Epithelial cell of esophagus (primary cell): ENCODE measurements at places on chromosomes 2 and 18.

- peak; percentile 91 for DNase-seq
These were observed 108.2 kb upstream of the ERBB4 start for GRCh38 chr2:212646698-212647366.

DNA sequence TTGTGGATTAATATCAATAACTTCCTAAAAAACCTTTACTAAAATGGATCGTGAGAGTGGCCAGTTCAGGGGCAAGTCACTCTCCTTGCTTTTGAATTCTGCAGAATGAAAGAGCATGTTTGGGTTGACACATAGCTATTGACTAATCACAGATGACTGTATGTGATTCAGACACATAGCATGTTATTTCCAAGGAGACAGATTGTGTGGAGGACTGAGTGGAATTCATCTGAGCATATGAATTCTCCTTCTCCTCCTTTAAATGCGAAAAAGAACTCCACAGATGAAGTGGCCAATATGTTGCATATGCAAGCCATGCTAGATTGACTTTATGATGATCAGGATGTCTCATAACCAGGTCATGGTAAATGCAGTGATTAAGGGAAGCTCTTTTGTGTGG, 249.4 kb upstream of the FAM98A start:
- peak; percentile 55 for DNase-seq

DNA sequence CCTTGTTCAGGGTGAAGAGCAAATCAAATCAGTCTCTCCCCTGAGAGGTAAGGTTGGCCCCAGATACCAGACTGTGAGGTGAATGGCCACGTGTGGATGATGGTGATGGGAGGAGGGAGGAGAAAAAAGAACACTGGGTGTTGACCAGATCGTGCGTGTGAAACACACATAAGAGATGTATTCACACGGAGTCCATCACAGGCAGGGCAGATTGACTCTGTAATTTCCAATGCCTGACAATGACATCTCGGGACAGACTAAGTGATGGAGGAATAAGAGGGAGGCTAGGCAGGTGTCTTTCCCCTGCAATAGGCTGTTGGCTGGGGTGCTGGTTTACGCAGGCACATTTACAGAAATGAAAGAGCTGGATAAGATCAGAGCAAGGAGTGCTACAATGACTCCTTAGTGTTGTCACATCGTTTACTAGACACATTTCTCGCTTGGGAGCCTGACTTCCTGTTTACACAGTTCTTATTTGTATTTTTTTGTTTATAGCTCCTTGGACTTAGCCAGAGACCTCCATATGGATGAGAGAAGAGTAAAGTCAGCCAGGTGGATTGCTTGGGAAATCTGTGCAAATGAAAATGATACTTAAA, 43.1 kb downstream of the CPO start:
- no peak for DNase-seq

GRCh38 chr18:56563568-56563967, 74.8 kb downstream of the TXNL1 start:
- no peak for DNase-seq

- DNase-seq, result peak; percentile 76
These were observed 1641.9 kb upstream of the PIK3C3 start for GRCh38 chr18:40313030-40313642.

DNA sequence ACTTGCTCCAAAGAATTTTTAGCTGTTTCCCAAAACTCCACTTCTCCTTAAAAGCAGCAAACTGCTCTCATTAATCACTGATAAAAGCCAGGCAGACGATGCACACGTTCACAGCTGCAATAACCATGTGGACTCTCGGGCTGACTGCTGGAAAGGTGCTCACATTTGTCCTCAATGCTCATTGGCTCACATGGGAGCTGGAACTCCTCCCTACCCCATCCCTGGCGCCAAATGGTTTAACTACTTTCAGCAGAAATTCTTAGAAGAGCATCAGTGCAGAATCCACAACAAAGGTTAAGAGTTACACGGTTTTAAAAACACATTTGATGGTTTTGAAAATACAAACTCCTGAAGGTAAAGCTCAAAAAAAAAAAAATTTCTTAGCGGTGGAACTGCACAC, 117.1 kb downstream of the NOL10 start:
- DNase-seq, result no peak

GRCh38 chr2:8315531-8316165, 366.2 kb upstream of the ID2 start:
- no peak for DNase-seq

GRCh38 chr2:3146175-3146574, 231.4 kb downstream of the EIPR1 start:
- DNase-seq, result no peak

- DNase-seq, result peak; percentile 12
These were observed 159.4 kb downstream of the TPO start for GRCh38 chr2:1572638-1573037.

DNA sequence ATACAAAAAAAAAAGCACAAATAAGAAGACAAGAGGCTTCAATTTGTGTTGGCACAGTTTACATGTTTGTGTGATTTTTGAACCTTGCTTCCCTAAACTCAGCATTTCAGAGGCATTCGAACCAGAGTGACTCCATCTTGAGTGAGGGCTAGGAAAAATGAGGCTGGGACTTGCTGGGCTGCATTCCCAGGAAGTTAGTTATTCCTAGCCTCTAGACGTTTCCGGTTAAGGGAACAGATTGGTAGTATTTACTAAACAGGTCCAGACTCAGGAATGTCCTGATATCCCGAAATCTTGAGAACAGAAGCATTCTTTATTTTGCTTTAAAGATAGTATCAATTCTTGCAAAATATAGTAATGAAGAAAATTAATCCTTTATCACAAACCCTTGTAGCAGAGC, 46.7 kb downstream of the RIT2 start:
- DNase-seq, result no peak

DNA sequence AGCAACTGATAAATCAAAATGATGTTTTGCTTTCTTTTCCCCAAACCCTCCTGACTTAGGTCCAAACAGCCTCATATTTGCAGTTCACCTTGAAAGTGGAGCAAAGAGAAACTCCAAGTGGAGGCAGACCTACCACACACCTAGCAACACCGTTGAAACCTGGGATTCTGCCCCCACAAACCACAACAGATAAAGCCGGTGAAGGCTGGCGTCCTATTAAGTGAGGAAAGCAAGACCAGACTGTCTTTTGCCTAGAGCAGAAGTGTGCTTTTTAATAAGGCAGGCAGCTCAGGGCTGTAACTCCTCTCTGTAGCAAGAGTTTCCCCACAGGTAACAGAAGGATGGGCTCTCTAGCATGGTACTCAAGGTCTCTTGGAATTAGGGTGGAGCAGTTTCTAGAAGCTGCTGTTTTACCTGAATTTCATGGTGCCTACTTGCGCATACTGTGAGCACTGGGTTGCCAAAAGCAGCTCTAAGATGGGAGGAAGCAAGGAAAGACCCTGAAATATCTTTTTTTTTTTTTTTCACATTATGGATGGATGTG, 336.9 kb downstream of the BCL11A start:
- peak; percentile 9 for DNase-seq

DNA sequence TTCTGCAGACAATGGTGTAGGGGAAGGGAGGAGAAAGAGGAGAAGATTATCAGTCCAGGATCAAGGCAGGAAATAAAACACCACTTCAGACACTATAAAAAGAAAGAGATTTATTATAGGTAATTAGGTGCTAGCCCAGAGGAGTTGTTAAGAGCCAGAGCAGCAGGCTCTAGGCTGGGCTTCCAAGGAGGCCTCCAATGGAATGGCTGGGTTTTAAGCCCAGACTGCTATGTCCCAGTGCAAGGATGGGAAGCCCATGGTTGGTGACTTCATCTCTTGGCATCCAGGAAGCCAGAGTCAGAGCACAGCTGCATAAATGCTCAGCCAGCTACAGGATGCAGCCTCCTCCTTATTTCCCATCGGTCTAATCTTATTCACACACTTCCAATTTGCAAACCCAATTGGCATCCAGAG, 95.6 kb downstream of the LAMA3 start:
- DNase-seq, result peak; percentile 95

GRCh38 chr2:1675633-1676032, 68.7 kb downstream of the PXDN start:
- DNase-seq, result peak; percentile 94

DNA sequence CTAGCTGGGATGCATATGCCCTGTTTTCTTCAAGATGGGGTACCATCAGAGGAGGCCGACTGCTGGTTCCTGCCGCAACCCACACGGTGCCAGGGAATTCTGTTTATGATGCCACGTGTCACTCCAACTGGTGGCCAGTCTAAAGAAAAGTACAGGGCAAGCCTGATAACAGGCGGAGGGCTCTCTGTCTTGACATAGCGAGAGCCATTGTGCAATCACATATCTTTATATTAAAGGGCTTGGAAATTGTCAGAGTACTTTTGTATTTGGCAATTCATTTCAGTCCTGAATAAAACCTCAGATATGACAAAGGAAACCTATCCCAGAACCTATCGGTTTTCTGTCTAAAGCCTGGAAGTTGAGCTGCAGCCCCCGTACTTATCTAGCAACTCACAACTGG, 768.4 kb downstream of the TDRD15 start:
- DNase-seq, result no peak

DNA sequence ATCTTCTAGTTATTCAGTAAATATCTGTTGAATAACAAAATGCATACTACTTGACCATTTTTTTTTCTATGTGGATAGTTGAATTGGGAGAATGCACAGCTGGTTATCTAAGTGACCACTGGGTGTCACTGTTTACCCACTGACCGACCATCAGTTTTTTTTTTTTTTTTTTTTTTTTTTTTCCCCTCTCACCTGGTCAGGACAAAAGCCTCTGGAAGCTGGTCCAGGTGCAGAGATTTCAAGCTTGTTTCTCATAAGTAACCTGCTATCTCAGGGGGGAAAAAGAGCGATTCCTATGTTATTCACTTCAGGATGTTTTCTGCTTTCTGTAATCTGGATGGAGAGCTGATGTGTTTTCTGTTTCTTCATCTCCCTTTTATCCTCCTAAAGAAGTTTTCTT, 256.0 kb downstream of the DCDC2C start:
- peak; percentile 44 for DNase-seq
